ENCODE measurements at places on chromosomes 2 and 18.

DNA sequence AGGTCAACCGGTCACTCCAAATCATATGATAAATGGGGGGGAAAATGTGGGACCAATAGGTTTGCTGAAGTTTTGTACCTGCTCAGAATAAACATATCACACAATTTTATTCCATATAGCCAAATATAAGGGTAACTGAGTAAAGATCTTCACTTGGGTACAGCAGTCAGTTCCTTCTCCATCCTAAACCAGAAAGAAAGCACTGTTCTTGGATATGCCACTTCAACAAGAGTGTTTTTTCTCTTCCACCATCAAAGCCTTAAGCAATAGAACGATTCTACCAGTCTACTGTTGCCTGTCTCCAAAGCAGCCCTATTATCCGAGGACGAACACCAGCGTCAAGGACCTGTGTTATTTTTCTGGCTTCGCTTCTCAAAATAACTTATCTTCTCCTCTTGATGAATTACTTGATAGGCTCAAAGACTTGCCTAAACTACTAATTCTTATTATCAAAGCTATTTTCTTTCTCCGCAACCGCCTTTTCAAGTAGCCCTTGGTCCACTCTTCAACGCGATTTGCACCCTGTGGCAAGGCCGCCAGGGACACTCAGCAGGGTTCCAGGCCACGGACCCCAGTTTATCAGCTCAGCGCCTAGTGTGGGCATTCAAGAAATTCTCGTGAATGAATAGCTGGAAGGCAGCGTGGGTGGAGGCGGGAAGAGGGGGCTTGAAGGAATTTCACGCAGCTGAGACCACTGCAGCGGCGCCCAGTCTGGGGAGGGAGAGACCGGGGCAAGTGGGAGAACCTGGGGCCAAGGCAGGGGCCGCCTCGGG is 646 bp downstream of the ALS2 start:
- DNase-seq, result no peak

DNA sequence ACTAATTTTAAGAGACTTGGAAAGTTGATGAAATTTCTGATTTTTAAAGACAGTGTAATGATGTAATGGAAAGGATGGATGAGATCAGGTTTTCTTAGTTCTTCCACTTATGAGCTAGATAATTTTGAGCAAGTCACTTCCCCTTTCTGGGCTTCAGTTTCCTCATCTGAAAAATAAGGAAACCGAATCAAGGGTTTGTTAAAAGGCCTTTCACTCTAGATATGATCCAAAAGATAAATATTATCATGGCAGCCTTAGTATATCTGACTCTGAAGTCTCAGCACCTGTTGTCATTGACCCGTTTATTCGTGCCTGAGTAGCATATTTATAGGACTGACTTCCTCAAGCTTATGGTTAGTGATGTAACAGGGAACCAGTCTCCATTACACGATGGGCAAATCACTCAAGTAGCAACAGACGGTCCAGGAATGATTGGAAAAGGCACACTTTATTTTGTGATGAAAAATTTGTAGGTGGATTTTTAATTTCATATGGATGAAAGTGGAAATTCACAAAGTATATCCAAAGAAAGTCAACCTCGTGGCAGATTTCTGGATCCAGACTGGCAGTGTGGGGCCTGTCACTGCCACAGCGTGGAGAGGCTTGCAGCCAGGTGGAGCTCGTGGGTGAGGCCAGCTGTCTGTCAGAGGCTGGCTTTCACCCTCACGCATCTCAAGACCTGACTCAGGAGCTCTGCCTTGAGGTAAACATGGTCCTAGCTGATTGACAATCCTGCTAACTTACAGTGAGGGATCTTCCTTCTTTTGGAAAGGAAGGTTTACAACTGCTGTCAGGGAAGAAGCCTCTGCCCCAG is 137.9 kb upstream of the CXCR4 start:
- no peak for DNase-seq

DNA sequence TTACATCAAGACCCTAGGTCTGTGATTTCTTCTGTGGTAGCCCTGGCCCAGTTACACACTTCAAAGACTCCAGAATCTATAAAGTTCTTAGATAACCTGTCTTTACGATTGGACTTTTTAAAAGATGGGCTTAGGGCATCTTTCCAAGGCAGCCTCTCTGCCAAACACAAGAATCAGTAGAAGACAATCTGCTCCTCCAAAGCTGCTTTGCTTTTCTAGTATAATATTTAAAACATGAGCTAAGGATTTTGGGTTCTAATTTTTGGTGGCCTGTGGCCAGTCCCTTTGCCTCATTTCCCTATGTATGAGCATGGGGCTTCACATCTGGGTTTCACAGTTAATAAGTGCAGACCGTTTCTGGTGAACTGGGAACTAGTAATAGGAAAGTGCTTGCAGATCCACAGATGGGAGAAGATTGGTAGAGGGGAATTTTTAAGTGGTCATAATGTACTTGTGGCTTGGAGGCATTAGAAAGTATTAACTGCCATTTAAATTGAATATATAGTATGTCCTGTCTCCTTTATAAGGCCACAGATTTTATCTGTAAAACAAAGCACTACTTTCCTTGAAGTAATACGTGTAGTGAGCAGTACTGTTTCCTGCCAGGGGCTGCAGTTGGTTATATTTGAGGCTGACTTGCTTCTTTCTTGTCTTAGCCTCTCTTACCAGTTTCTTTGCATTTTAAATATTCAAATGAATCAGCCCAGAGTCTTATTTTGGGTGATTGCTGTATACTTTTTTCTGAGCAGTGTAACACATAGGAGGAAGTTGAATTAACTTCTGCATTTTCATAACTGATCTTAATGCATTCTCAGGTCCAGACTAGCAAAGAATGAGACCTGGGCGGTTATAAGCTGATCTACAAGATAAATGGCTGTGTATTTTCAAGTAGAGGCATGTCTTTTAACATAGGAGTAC is 1.5 kb downstream of the ARPC2 start:
- DNase-seq, result no peak

DNA sequence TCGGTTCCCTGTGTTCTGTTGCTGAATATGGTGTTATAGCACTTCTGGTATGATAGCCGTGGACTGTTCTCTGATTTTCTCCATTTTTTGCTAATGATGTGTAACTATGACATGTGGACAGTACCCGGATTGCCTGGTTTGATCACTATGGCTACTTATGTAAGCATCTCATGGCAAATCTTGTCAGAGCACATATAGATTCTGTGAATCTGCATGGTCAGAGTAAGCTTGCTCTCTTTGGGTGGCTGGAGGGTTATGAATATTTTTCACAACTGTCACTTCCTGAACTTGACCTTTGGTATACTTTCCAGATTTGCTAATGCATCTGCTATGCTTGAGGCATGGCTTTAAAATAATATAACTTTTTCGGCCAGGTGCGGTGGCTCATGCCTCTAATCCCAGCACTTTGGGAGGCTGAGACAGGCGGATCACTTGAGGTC is 36.8 kb upstream of the ATP8B1 start:
- DNase-seq, result no peak

DNA sequence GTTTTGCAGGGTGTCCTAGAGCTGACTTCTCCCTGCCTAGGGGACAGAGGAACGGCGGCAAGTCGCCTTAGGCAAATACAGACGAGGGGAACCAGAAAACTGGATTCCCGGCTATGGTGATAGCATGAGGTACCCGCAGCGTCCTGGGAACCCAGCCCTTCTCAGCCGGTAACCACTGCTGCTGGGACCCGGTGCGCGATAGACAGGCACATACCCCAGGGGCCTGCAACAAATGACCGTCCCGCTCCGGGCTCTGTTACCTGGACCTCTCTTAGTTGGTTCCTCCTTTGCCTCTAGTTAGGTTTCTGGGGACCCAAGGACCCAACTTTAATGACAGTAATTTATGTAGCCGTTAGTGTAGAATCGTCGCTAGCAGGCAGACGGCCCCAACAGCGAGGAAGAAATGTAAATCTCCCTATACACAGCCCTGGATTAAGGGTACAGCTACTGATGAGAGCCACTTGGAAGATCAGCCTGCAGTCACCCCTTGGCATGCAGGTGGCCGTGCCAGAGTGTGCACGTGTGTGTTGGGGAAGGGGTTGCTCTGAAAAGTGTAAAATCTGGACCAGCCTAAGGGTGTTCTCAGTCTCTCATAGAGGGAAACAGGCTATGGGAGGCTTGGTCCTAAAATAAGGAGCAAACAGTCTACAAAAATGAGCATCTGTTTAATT is 819 bp upstream of the SERPINE2 start:
- no peak for DNase-seq

DNA sequence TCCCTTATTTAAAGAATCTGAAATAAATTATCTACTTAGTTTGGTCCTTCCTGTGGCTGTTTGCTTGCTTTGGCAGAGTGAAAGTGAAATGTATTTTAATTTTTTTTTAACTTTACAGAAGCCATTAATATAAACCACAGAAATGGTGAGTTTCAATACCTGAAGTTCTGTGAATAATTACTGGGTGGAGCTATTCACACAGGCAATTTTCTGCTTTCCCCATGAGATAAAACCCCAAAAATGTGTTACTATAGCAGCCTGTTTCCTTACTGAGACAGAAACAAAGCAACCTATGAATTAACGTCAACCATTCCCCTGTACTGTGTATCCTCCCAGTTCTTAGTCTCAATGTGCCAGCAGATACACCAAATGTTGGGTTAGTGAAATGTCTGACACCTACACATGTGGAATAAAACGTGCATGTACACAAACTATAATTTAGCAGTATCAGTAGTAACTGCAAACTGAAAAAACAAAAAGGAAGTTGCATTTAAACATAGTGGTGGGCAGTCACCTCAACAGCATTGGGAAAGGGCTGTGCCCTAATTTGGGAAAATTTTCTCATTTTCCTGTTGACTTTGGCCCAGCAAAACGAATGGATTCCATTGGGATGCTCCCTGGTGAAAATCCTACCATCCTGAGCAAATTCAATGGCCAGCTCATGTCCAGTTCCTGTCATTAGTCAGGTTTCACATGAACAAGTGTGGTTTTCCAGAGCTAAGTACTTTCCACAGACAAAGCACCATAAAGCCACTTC is 73.1 kb upstream of the RMDN2 start:
- DNase-seq, result no peak
